Activated T-cell treated with anti-CD3 and anti-CD28 coated beads, Interleukin-2, amount 50 U/mL, for 48 hours (primary cell): ENCODE measurements at places on chromosomes 16 and 17.

- DNase-seq: no peak
Observed at GRCh38 chr17:47295874-47296255, 27.9 kb upstream of the EFCAB13 start.

- peak; percentile 43 for DNase-seq
Observed at GRCh38 chr16:1297018-1297696, 12.3 kb upstream of the UBE2I start.

GRCh38 chr17:74836191-74836590 is 23.5 kb downstream of the GRIN2C start:
- no peak for DNase-seq

- peak; percentile 87 for DNase-seq
Observed at GRCh38 chr17:77374170-77374936, 233.6 kb downstream of the SEC14L1 start.

GRCh38 chr17:27951872-27952271 is 58.7 kb upstream of the LYRM9 start:
- DNase-seq: no peak

DNA sequence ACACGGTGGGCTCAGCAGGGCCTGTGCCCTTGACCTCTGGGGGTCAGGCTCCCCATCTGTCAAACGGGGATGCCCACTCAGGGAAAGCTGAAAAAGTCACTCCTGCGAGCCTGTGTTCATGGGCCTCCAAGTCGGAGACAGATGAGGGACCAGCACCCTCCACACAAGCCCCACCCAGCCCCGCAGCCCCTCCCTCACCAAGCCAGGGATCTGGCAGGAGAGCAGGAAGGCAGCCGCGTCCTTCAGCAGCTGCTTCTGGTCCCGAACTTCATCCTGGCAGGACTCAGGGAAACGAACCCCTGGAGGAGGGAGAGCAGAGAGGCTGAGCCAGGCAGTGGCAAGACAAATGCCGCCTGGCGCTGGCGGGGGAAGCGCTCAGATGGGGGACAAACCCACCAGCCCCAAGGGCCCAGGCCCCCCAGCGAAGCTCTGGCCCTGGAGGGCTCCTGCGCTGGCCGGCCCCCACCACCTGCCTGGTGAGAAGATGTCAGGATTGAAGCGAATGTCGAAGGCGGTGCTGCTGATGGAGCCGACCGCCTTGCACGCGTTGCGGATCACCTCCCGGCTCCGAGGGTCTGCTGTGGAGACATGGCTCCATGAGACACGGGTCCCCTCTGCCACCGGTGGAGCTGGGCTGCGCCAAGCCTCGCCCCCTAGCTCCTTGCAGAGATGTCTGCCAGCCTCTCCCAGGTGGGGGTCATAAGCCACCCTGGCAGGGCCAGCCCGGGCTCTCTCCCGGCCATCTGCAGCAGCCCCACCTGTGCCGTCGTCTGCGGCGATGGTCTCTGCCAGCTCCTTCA is 15.4 kb downstream of the CLUH start:
- peak; percentile 16 for DNase-seq

DNA sequence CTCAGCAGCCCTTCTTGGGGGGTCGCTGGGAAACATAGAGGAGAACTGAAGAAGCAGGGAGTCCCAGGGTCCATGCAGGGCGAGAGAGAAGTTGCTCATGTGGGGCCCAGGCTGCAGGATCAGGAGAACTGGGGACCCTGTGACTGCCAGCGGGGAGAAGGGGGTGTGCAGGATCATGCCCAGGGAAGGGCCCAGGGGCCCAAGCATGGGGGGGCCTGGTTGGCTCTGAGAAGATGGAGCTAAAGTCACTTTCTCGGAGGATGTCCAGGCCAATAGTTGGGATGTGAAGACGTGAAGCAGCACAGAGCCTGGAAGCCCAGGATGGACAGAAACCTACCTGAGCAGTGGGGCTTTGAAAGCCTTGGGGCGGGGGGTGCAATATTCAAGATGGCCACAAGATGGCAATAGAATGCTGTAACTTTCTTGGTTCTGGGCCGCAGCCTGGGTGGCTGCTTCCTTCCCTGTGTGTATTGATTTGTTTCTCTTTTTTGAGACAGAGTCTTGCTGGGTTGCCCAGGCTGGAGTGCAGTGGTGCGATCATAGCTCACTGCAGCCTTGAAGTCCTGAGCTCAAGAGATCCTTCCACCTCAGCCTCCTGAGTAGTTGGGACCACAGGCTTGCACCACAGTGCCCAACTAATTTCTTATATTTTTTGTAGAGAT is 3.4 kb downstream of the STH start:
- DNase-seq: peak; percentile 83

DNA sequence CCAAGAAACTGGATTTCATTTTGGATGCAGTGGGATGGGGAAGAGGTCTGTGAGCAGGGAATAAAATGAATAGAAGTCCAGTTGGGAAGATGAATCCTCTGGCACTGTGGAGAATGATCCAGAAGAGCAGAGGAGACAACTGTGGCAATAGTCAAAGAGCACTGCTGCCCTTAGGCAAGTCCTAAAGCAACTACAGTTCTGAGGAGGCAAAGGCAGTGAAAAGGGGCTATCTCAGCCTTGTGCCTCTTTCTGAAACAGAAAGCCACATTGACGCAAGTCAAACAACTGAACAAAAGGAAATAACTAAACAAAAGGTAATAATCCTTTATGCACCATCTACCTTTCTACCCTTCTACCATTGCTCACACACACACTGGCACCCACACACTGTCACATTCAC is 238.0 kb upstream of the AXIN2 start:
- DNase-seq: peak; percentile 37

DNA sequence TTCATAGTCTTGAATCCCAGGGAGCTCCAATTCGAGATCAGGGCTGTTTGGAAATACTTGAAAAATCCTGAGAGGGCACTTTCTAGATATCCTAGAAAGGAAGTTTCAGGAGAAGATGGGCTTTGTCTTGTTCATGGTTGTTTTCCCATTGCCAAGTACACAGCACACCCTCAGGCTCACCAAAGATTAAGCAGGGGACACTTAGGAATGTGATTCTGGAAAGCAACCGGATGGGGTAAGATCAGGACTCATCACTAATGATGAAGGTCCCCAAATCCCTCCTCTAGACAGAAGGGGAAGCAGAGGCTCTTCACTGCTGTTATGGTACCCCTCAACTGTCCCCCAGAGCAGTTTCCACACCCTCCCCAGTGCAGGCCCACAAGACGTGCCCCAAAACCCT is 40.7 kb downstream of the VAC14 start:
- DNase-seq: no peak

DNA sequence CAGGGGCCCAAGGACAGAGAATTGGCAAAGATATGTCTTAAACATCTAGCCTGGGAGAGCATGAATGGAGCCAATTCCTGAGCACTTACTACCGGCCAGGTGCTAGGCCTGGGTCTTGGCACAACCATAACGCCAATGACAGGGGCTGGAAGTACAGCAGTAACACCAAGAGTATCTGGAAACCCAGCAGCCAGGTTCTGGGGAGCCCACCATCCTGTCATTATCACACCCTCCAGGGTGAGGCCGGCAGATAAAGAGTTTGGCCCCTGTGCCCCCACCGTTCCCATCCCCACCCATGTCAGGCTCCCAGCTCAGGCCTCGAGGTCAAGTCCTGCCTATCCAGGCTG is 508 bp upstream of the TMC8 start:
- DNase-seq: no peak

- DNase-seq: no peak
Observed at GRCh38 chr16:53131050-53131362, 76.2 kb downstream of the CHD9 start.

DNA sequence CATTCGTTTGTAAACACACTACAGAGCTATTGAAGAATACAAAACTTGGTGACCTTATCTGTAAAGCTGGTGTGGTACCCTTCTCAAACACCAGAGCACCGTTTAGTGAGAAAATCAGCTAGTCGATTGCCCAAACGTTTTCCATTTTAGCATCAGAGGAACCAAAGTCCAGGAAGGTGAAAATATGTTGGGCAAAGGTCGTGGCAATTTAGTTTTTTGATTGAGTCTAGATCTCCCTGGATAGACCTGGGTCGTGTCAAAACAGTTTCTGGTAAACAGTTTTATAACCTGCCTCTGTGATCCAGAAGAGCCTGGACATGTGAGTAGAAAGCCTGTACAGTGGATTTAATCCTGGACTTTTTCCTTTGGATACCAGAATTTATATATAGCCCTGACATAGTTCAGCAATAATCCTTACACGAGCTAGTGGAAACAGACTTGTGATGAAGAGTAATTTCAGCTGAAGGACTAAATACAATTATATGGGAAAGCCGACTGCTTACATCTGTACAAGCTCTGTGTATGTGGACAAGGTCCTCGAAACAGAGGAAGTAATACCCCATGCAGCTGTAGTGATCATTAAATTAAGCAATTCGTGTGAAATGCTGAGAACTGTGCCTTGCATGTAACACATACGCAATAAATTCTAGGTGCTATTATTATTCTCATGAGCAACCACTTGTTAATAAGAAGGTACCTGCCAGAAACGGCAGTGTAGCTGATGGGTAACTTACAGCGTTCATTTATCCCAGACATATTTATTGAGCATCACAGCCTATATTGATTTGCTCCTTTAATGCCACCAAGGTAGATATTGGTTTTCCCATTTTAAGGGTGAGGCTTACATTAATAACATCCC is 72.5 kb downstream of the MAP2K6 start:
- DNase-seq: no peak

DNA sequence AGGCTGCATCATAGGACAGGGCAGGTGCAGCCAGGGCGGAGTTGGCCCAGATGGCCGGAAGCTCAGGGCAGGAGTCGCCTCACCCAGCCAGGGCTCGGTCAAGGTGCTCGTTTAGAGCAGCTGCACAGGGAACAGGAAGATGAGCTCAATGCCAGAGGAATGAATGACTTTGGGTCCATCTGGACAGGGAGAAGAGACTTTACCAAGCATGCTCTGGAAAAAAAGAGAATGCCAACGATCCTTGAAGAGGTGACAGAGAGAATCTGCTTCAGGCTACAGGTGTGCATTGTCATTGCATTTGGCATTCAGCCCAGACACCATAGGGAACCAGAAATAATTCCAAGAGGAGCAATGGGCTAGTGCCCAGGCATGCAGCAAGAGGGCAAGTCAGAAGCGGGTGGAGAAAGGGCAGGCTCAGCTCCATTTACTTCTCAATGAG is 6.7 kb upstream of the MPP3 start:
- no peak for DNase-seq

DNA sequence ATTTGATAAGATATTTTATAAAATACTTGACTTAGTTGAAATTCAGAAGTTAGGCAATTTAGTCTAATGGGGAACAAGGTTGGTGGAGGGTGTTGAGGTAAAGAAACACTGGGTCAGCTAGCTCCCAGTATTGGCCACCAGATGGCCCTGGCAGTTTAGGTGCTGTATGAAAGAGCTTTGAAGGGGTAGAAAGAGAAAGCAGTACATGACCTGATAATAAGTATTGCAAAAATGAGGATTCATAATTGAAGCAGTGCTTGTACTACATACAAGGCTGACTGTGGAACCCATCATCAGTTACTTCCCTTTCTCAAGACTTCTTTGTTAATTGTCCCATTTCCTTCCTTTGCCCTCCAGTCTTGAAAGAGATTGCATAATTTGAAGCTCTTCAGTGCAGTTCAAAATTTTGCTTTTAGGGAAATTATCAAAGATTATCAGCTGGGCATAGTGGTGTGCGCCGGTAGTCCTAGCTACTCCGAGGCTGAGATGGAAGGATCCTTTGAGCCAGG is 29.4 kb downstream of the TANC2 start:
- peak; percentile 34 for DNase-seq

DNA sequence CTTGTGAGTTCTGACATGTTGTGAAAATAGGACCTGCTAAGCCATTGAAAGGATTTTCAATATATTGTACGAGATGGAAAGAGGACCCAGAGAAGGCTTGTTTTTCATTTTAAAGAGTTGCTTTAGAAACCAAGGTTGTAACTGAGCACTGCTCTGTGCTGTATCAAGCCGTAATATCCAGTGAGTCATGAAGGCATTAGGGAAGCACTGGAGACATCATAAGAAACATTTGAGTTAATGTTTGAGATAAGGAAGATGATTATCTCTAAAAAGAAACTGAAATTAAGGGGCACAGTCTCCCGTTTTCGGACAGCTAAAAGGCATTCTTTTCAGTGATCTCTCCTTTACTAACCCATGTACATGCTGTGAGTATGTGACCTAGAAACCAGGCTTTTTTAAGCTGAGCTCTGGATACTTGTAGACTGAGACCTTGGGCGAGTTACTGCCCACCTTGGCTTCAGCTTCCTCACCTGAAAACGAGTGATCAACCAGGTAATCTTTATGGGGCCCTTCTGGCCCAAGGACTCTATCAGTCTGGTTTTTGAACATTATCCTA is 149.2 kb upstream of the TBX2 start:
- no peak for DNase-seq

DNA sequence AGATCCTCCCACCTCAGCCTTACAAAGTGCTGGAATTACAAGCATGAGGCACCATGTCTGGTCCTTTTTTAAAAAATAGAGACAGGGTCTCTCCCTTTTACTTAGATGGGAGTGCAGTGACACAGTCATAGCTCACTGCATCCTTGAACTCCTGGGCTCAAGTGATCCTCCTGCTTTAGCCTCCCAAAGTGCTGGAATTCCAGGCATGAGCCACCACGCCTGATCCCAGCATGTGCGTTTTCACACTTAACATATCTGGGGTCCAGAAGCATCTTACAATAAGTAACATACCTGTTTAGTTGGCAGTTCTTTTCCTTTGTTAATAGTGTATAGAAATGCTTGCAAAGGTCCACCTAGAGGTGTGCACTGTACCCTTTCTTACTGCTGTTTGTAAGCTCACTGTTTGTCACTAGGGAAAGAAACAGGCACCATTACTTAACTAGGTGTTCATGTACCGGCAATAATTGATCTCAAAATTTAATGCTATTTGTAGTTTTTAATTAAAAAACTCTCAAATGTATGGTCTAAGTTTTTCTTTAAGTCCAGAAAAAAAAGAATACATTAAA is 221.7 kb downstream of the RPTOR start:
- no peak for DNase-seq

DNA sequence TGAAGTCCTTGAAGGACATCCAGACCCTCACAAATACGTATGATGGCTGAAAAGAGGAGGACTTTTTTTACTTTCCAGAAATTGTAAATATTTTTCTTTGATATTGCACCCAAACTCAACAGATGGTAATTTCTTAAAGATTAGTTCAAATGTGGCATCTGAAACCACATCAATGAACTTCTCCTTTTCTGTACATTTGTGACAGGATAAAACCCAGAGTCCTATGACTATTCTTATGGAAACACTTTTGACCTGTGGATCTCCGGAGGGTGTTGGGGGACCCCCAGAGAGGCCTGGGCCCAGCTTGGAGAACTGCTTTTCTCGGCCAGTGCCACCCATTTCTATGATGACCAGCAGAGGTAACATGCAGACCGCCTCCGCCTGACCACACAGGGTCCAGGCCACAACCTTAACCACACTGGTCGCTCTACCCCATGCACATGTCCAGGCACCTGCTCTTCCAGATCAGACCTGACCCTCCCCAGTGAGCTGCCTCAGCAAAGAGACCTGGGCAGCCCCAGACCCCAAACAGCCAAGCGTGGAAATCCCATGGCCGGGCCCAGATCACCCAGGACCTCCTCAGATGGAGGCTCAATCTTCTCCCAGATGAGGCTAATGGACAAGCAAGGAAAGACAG is 22.7 kb downstream of the RPH3AL start:
- DNase-seq: no peak
